ENCODE measurements at places on chromosomes 7 and 10.
A peak's percentile ranks its signal among the peaks of the same experiment; 100 is the strongest.

- DNase-seq: no peak
Measured at GRCh38 chr10:30529373-30529998, 95.5 kb downstream of the MAP3K8 start.

- no peak for DNase-seq
Measured at GRCh38 chr7:12990440-12990839, 303.0 kb downstream of the ARL4A start.

DNA sequence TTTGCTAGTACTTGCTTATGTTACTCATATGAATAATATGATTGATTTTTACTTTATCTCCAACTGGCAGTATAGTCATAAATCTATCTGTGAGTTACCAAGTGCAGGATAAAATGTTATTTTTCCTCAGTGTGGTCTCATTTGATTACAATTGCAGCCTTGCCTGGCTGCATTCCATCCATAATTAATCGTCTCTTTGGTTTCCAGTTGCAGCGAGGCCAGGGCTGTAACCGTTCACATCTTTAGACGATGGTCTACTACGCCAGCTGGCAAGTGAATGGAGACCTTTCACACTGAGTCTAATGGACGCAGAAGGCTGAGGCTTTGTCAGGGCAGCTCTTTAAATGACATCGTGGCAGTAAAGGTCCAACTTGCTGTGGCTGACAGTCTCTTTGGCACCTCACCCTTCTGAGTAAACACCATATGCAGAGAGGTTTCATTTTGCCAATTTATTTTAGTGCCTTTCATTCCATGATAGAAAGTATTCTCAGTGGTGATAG is 84.0 kb downstream of the ARL4A start:
- peak; percentile 50 for DNase-seq

DNA sequence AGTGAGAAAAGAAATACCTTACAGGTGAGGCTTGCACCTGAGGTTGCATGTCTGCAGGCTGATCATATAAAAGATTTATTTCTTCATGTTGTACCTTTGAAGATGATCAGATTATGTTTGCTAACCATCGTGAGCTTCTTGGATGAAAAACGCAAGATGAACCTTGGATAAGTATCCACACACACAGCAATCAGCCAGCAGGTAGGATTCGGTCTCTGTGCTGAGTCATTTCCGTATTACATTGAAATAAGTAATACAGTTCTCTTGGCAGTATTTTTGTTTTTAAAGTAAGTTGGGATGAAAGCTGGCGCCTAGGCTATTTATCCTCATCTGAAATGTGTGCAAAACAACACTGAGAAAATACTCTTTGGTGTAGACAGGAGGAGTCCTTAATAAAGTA is 109.0 kb upstream of the PRKCQ start:
- no peak for DNase-seq

DNA sequence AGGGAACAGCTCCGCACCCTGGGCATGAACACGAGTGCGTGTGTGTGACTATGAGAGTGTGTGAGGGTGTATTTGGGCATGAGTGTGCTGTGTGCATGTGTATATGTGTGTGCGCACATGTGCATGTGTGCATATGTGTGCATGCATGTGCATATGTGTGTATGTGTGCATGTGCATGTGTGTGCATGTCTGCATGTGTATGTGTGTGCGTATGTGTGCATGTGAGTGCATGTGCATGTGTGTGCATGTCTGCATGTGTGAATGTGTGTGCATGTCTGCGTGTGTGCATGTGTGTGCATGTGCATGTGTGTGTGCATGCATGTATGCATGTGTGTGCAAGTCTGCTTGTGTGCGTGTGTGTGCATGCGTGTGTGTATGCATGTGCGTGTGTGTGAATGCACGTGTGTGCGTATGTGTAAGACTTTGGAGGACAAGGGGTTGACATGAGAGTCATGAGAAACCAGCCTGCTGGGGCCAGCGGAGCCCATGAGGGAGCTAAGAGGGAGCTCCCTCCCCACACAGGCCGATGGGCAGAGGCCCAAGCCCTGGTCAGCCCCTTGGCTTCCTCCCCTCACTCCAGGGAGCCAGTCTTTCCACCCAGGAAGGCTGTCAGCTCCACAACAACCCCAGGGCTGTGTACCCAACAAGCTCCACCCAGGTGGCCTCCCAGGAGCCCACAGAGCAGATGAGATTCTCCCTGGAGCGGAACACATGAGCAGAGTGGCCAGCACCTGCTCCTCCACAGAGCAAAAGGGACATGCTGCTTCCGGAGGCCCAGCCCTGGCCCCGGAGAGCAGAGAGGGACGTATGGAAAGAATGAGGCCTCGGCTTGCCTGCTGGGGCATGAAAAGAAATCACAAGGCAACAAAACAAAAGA is 142.5 kb upstream of the PPP2R2D start:
- DNase-seq: no peak

GRCh38 chr7:30553141-30553540 is 41.5 kb upstream of the GARS1 start:
- no peak for DNase-seq

GRCh38 chr10:109912335-109913281 is 10.7 kb downstream of the XPNPEP1 start:
- no peak for DNase-seq

GRCh38 chr10:50857579-50857978 is 27.8 kb downstream of the A1CF start:
- DNase-seq: no peak

DNA sequence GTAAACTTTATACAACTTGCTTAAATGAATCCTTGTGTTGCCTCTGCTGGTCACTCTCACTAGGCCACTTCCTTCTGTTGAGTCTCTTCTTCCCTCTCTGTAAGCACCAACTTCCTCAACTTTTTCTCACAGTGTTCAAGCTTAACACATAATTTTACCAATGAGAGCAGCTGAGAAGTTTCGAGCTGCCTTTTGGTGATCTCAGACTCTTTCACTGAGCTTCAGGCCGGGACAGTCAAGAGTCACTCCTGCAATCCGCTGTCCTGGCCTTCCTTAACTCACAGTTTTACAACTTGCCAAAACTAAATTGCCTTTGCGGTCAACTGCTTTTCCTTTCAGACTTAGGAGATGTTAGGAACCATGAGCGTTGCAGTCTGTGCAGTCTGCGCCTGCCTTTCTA is 47.4 kb downstream of the PRPF18 start:
- peak; percentile 65 for DNase-seq

DNA sequence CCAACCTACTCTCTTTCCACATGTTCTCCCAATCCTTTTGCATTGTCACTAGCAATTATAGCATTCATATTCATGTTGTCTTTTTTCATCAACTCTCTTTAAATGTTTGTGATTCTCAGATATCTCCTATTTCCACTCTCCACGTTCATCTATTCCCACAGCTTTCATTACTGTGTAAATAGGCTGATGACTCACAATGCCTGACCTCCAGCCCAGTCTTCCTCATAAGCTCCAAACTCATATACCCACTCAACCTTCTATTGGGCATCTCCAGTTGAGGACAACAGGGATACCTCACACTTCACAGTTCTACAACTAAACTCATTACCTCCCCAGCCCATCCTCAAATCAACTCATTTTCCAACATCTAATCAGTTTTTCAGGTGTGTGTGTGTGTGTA is 194.1 kb downstream of the DGKI start:
- DNase-seq: no peak

DNA sequence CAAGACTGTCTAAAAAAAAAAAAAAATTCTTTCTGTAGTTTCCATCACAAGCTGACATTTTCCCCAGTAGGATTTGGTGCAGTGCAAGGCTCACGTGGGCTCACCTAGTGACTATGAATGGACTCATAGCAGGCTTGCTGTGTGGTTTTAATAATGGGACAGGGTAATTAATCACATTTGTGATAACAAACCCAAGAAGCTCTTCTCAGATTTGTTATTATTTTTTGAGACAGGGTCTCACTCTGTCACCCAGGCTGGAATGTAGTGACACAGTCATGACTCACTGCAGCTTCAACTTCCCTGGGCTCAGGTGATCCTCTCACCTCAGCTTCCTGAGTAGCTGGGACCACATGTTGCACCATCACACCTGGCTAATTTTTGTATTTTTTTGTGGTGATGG is 40.0 kb downstream of the NACAD start:
- no peak for DNase-seq

DNA sequence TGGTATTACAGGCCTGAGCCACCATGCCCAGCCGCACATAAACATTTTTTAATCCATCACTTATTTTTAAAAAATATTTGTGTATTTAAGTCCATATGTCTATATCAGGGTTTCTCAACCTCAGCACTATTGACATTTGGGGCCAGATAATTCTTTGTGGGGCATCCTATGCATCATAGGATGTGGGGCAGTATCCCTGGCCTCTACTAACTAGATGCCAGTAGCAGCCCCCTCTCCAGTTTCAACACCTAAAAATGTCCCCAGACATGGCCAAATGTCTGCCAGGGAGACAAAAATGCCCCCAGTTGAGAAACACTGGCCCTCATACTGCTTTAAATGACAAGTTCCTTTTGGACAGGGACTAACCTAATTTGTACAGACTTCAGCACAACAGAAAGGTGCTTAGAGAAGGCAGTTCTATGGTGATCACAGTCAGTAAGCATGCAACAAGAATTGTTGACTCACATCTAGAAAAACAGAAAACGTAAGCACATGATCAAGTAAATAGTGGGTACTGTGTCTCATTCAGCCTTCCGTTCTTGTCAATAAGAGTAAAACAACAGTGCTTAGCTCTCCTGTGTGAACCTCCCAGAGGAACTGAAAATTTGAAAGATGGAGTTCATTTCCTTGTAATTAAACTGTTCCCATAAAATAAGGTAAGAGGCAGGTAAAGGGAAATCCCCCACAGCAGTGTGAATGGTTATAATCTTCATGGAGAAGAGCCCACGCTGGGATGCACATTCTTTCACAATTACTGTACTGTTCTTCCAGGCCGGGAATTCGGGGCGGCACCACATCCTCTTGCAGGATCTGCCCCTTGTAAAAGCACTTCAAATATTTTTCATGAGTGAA is 17.3 kb upstream of the ADRB1 start:
- no peak for DNase-seq

DNA sequence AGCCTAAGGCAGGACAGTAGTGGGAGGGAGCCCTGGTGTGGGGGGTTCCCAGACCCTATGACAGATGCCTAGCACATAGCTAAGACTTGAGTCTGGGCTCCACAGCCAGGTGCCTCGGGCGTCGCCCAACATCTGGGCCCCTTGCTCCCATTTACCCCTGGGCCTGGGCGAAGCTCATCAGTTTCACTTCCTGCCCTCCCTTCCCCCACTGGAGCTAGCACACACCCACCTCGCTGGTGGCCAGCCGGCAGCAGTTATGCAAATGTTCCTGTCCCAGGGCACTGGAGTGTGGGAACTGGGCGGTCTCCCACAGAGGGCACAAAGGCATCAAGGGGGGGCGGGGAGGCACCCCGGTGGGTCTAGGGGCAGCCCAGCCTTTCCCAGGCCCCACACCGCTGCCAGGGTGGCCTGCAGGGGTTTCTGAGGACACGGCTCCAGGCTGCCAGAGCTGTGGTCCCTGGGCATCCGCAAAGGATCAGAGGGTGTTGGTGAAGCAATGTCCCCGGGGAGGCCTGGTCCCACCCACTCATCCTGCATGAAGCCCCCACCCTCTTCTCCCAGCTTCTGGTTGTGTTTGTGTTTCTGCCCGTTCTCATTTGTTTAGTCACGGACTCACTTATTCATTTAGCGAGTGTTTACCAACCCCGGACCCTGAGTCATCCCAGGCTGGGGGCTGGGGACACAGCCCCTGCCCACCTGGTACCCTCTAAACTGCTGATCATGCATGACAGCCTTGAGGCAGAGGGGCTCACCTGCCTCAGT is 20.4 kb downstream of the SH2B2 start:
- DNase-seq: no peak

- DNase-seq: no peak
Measured at GRCh38 chr7:13447637-13448036, 541.8 kb downstream of the ETV1 start.

- DNase-seq: no peak
Measured at GRCh38 chr7:121140790-121141189, 152.3 kb downstream of the CPED1 start.

GRCh38 chr10:83617692-83618545 is 521.4 kb upstream of the GHITM start:
- DNase-seq: no peak

GRCh38 chr10:77106676-77107075 is 530.9 kb downstream of the KCNMA1 start:
- no peak for DNase-seq

DNA sequence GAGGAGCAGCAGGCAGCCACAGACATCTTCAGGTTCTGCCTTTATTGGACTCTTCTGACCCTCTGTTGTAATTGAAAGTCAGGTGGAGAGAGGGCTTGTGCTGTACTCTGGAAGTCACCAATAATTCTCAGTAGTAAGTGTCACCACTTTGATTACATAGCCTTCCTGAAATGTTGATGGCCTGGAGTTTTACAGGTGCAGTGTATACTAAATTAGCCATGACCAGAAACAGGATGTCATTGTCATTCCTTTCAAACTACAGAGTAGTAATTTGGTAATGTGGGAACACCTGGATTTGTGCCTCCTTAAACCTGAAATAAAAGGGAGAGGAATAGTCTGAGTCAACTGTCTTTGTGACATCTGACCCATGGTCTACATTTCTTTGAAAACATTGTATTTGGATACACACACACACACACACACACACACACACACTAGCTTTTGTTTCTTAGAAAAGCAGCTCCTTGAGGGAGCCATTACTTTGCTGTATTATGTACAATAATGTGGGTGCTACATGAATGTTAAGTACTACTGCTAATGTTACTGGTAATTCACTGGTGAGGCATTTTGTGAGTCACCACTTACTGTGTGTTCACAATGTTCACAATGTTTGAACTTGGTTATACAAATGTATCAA is 19.6 kb downstream of the ARL4A start:
- no peak for DNase-seq

- DNase-seq: no peak
Measured at GRCh38 chr7:2316578-2316977, 2.3 kb upstream of the SNX8 start.

DNA sequence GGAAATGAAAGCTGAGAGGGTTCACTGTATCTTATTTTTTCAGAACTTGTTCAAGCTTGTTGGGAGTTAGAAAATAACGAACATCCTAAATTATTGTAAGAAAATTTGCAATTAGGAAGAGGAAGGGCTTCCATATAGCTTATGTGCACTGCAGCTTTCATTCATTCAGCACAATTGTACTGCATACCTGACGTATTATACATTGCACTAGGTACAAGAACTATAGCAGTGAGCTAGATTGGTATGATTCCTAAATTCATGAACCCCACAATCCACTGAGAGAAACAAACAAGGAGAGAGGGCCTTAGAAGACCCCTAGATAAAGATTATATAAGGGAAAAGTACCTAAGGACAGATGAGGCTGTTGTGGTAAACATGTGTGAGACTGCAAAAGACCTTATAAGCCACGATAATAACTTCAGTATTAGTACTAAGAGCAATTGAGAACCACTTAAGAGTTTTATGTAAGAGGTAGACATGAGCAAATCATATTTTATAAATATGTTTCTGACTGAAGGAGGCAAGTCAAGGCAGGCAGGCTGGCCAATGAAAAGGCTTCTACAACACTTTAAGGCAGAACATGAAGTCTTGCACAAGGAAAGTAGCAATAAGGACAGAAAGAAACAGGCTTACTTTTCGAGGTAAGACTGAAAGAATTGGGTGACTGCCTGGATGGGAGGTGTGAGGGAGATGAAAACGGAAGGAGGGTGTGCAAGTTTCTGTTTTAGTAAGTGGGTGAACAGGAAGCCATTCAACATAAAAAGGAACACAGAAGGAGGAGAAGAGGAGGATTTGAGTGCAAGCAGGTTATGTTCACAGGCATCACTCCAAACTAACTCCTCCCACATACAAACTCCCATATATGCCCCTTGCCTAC is 77.9 kb upstream of the LRRN3 start:
- DNase-seq: no peak
